A673 (cell line): ENCODE measurements at places on chromosomes 16 and 17. TPM values are rescaled to one million over a fixed set of nuclear protein-coding genes. Genes with fewer than 3 reads are reported as not detected.

- no peak for DNase-seq
Measured at GRCh38 chr16:68190081-68190480, 45.8 kb downstream of the ESRP2 start.

- DNase-seq, result no peak
Measured at GRCh38 chr17:80706463-80706867, 161.8 kb downstream of the RPTOR start.

DNA sequence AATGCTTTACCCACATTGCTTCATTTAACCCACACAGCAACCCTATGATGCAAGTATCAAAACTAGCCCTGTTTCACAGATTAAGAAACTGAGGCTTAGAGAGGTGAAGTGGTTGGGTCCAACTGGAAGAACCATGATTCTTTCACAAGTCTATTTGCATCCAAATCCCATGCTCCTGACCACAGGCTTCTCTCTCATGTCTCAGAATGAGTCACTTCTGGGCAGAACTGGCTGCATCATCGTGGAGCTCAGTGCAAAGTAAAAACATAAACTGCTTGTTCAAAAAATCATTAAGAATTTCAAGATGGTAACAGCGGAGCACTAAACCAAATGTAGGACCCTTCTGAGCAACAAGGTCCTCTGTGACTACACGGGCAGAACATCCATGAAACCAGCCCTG is 20.2 kb upstream of the CES1 start:
- no peak for DNase-seq

DNA sequence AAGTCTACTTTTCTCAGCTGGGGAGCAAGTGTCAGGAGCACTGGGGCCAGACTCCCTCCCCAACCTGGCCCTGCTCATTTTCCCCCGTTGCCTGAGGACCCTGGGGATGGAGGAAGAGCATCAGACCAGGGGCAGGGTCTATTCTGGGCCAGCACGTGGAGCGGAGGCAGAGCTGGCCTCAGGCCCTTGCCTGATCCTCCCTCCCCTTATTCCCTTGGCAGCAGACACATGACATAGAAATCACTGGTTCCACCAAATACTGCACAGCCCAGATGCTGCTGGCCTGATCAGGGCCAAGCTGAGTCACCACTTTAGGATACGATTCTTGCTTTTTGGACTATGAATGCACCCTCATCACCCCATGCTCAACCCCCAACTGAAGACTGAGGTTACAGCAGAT is 15.8 kb upstream of the AGRP start:
- DNase-seq, result no peak

DNA sequence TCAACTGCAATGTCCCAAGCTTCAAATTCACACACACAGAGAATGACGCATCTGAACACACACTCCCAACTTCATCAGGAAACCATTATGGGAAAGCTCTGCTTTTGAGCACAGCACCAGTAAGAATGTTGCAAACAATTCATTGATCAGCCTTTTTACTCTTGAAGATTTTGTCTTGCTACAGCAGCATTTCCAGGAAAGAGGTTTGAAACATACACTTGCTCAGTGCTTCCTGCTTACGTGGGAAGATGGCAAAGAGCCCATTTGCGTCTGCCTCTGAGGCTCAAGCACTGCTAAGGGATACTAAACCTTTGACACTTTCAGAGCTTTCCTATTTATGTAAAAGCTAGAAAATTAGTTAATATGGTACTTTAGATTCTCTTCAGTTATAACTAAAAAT is 77.2 kb upstream of the MON1B start:
- DNase-seq, result no peak

DNA sequence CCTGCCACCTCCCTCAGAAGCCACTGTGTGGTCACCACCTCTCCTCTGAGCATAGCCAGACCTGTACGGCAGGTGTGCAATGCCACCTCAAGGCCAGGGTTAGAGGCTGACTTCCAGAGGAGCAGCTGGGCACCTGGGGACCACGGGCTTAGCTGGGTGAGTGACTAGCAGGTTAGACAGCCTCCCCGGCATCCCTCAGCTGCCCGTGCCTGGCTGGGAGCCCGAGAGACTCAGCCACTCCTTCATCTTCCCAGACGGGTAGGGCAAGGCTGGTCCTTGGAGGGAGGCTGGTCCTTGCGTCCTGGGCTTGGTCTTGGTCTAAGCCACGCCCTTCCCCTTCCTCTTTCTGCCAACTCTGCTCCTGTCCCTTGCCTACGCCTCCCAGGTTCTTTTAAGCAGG is 7.8 kb downstream of the CRHR1 start:
- no peak for DNase-seq

DNA sequence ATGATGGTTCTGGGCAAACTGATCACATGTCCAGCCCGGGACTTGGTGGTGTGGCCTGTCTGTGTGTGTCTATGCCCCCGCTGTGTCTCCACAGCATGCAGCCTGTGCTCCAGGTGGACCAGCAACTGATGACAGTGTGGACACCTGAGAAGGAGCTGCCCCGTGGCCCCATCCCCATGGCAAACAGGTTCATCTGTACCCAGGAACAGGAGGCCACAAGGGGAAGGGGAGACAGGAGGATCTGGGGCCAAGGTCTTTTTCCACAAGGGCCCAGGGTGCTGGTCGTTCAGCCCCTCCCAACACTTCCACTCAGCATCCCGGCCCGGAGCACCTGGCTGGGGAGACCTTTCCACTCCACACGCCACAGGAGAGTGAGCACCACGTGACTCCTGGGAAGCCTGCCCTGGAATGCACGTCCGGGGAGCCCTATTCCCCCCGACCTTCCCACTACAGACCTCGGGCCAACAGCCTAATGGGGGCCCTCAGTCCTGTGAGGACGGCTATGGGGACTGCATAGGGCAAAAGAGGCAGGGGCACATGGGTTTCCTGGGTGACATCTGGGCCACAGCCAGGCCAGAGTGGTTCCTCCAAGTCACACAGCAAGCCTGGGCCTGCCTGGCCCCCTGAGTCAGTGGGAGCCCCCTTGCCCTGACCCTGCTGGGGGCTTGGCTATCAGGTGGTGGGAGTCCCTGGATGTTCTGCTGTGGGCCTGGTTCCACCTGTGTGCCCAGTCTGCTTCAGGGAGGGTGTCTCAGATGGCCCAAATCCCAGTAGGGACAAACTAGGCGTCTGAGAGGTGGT is 20.8 kb upstream of the NXPH3 start:
- no peak for DNase-seq

DNA sequence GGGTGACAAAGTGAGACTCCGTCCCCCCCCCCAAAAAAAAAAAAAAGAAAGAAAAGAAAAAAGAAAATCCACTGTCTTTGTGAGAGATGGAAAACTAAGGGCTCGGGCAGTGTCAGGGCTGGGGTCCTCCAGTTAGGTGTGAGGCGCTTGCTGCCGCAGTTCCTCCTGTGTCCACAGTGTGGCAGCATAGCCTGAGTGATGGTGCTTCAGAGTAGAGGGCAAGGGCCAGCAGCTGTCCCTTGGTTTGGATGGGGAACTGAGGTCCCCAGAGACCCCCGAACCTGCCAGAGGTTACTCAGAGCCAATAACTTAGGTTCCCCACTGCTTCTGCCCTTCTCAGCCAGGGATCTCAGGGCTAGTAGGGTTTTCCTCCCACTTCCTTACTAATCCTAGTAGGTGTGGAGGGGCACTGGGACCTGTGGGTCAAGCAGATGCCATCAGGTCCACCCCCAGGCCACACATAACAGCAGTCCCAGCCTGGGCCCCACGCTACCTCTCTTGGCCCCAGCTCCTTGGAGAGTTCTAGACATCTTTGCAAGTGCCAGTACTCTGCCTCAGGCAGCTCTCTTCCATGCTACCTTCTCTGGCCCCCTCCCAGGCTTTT is 7.9 kb upstream of the LLGL1 start:
- peak; percentile 66 for DNase-seq

Gene RHOT2
- total RNA-seq, result 184 and 193 TPM in 2 replicates

Gene IL17C
- total RNA-seq, result 0.28 TPM in 1 of 2 replicates, not detected in the other

Gene HBQ1
- 1.2 and 5.2 TPM in 2 replicates for total RNA-seq

Gene SSTR5
- not detected in 2 replicates for total RNA-seq
